ENCODE measurements at places on chromosomes 7 and 10.

DNA sequence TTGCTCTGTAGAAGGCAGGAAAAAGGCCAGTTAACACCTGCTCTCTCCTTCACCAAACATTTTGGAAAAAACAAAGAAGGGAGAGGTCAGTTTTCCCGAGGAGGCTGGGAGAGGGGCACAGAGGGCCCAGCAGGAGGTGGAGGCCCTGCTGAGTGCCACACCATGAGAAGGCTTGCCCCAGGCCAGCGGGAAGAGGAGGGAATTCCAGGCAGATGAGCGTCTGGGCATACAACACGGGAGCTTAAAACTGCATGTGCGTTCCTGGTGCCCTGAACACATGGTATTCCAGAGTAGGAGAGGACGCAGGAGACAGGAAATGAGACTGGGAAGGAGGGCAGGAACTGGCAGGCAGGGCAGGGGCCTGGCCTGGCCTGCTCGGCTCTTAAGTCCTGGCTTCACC lies 182.4 kb downstream of the CCDC3 start:
- no peak for DNase-seq

GRCh38 chr7:152137476-152138025 lies 112.1 kb downstream of the GALNT11 start:
- DNase-seq, result no peak

- no peak for DNase-seq
These were observed 172.6 kb upstream of the VIPR2 start for GRCh38 chr7:159317294-159317693.

GRCh38 chr7:103929901-103930311 lies 59.6 kb downstream of the RELN start:
- DNase-seq, result no peak

GRCh38 chr7:119931230-119931824 lies 341.6 kb upstream of the KCND2 start:
- no peak for DNase-seq

GRCh38 chr7:124724507-124725192 lies 40.9 kb downstream of the GPR37 start:
- no peak for DNase-seq

DNA sequence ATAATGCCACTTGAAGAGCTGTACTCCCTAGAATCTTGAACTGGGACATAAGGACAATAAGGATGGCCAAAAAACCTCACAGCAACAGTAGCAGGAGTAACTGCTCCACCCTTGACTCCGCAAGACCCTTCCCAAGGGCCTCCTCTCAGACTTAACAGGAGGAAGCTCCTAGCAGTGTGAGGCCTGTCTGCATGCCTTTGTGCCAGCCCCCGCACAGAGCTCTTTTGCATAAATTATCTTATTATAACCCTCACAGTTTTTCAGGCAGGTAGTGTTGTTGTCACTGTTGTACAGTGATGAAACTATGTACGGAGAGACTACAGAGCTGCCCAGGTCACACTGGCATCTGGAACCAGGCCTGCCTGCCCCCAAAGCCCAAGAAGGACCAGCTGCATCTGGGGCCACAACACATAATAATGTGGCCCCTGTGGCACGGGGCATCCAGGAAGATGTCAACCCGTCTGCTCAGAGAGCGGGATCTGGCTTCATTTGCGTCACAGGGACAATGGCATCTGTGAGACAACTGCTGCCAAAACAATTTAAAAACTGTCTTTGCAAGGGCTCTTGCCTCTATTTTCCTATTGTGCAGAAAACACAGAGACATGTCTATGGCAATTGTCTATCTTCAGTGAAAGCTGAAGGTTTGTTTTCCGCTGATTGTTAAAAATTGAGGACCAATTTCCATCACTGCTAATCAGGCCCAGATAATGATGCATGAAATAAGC lies 249.3 kb upstream of the GRB10 start:
- DNase-seq, result no peak

- DNase-seq, result no peak
These were observed 143.4 kb downstream of the PPP1R3A start for GRCh38 chr7:113775401-113775800.

Measured in muscle of arm (tissue), 14 donors.